ENCODE measurements at places on chromosomes 13 and 19.

- peak; percentile 4 for DNase-seq
These were observed 15.9 kb upstream of the ZNF681 start for GRCh38 chr19:23774524-23774971.

GRCh38 chr13:23844132-23844531 lies 45.1 kb downstream of the MIPEP start:
- DNase-seq: no peak

DNA sequence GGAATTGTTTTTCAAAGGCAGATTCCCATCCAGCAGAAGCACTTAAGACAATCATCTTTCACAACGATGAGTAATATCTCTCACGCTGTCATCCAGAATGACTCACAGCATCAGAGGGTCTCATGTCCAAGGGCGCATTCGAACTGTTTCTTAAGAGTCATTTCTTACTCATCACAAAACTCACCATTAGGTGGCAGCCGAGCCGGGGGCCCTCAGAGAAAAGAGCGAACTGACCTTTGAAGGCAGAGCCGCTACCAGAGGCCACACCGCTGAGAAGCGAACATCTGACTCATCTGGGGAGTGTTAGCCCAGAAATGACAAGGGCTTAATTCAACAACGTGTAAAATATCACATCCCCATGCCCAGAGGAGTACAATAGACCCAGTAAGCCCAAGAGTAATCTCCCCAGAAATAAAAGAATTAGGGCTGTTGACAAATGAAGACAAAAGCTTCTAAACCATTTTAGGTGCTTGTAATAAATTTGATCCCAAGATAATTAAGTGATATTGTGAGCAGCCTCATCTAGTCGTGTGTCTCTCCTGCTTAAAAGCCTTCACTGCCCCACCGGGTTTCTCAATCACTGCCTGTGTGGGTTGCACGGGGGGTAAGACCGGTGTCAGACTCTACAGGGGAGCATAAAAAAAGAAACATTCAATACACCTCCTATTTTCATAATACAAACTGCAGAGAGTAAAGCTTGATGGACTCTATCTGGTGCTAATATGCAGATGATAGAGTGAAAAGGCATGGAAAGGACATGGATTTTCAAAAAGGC lies 96.2 kb downstream of the CYSLTR2 start:
- peak; percentile 91 for DNase-seq

- DNase-seq: no peak
These were observed 6.2 kb downstream of the ZNF253 start for GRCh38 chr19:19871932-19872331.

DNA sequence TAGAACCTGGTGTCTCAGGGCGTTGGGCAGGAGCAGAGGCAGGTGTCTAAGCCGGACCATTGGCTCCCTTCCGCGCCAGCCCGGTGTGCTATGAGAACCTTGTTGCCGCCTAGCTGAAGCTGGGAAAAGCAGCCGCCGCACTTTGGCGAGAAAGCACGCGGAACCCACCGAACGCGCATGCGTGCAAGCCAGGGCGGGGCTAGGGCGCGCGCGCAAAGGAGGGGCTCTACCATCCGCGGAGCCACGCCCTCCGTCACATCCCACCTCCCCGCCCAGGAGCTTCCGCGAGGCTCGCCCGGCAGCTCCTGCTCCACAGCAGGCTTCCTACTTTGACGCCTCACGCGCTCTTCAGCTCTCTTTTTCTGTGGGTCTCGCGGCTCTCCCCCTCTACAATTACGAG lies 51.3 kb downstream of the WDR87 start:
- peak; percentile 8 for DNase-seq

GRCh38 chr13:24269821-24270220 lies 39.6 kb upstream of the C1QTNF9 start:
- peak; percentile 7 for DNase-seq
